ENCODE measurements at places on chromosomes 5 and 9. TPM values are rescaled to one million over a fixed set of nuclear protein-coding genes. Genes with fewer than 3 reads are reported as not detected.

Gene CCDC171
- total RNA-seq, result 6.0 TPM

Gene GABRP
- total RNA-seq, result not detected

Gene IRX4
- not detected for total RNA-seq

Gene FAM193B
- total RNA-seq, result 105 TPM

Gene UBE2B
- total RNA-seq, result 129 TPM

Gene CCDC192
- 0.25 TPM for total RNA-seq

Gene NPR2
- 11.5 TPM for total RNA-seq

Gene CCL28
- total RNA-seq, result 15.0 TPM

Gene GOLGA2
- total RNA-seq, result 44.9 TPM

Gene AHRR
- 82.2 TPM for total RNA-seq

Gene PTTG1
- 112 TPM for total RNA-seq

Gene NDUFS6
- total RNA-seq, result 22.3 TPM

Gene GAS1
- 0.07 TPM for total RNA-seq

Gene CFAP77
- not detected for total RNA-seq

Gene SLC25A48
- not detected for total RNA-seq

Gene PROB1
- total RNA-seq, result 4.6 TPM

Gene GARIN3
- total RNA-seq, result 0.22 TPM

Gene KCNT1
- not detected for total RNA-seq

Gene IRX1
- not detected for total RNA-seq

Gene SAXO1
- not detected for total RNA-seq

Gene CDKN2B-AS1
- 0.70 TPM for total RNA-seq

Gene SPINK1
- total RNA-seq, result not detected

Gene FKTN
- total RNA-seq, result 18.1 TPM

Gene TMEM250
- 23.5 TPM for total RNA-seq

Gene SOHLH1
- total RNA-seq, result not detected

Gene NEURL1B
- 0.29 TPM for total RNA-seq

Gene PCDHGA4
- total RNA-seq, result 0.26 TPM

Gene FAM114A2
- 31.8 TPM for total RNA-seq

Gene CTXN3
- not detected for total RNA-seq

Gene PITX1
- 0.50 TPM for total RNA-seq

Gene TLE4
- 35.3 TPM for total RNA-seq

Gene LEAP2
- 7.2 TPM for total RNA-seq

Gene EFNA5
- total RNA-seq, result 0.35 TPM

Gene SYK
- total RNA-seq, result 0.19 TPM

Gene TAS2R1
- not detected for total RNA-seq

Gene SMIM23
- not detected for total RNA-seq

Gene NIPAL4
- total RNA-seq, result 3.1 TPM

Gene PCDHB5
- not detected for total RNA-seq

Gene AP3B1
- total RNA-seq, result 43.6 TPM

Gene FAM78A
- 38.0 TPM for total RNA-seq

Gene C5orf58
- not detected for total RNA-seq

Gene GPR21
- 1.3 TPM for total RNA-seq

Gene SLC34A3
- total RNA-seq, result 0.14 TPM

Gene TMEM171
- total RNA-seq, result not detected

Gene C1QTNF2
- not detected for total RNA-seq

Gene PCDHB13
- not detected for total RNA-seq

Gene RBM27
- 24.7 TPM for total RNA-seq

Gene CENPP
- total RNA-seq, result 28.2 TPM

Gene WDR38
- total RNA-seq, result not detected

Gene EIF4EBP3
- 14.4 TPM for total RNA-seq

Gene SPATA31E1
- total RNA-seq, result not detected

Gene ADAMTS13
- total RNA-seq, result 4.7 TPM

Gene FAT2
- not detected for total RNA-seq

Gene SGCD
- 0.07 TPM for total RNA-seq

Gene MAP1B
- 5.5 TPM for total RNA-seq

Gene PDE8B
- total RNA-seq, result 0.36 TPM

Gene NUTM2F
- not detected for total RNA-seq
